Mesenteric fat pad (tissue), 1 donor: ENCODE measurements at places on chromosomes 5 and 9.

DNA sequence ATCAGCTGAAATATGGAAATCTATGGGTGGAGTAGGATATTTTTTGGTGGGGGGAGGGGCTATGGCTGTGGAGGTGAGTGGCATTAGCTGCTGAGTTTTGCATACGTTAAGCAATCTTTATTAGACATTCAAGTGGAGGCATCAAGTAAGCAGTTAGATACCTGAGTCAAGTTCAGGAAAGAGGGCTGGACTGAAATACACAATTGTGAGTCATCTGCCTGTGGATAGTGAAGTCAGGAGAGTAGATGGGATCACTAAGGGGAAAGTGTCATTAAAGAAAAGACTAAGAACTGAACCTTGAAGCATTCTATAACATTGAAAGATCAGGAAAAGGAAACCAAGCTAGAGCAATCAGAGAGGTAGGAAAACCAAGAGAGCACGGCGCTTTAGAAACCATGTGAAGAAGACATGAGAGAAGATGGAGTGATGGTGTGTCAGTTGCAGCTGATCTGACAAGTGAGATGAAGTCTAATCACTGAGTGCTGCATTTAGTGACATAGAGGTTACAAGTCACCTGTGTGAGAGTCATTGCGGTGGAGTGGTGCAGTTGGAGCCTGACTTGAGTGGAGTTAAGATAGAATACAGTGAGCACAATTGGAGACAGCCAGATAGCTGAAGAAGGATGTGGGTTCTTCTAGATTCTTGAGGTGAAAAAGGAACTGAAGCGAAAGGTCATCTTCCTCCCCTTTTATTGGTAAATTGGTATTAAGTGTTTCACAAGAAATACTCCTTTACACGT is 88.7 kb downstream of the PIP5K1B start:
- no peak for DNase-seq

DNA sequence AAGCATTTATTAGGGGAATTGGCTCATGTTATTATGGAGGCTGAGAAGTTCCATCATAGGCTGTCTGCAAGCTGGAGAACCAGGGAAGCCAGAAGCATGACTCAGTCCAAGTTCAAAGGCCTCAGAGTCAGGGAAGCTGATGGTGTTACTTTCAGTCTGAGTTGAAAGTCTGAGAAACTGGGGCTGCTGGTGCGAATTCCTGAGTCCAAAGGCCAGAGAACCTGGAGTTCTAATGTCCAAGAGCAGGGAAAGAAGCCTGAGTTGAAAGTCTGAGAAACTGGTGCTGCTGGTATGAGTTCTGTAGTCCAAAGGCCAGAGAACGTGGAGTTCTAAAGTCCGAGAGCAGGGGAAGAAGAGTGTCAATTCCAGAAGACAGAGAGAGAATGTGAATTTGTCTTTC is 641.1 kb downstream of the ISL1 start:
- DNase-seq, result no peak

DNA sequence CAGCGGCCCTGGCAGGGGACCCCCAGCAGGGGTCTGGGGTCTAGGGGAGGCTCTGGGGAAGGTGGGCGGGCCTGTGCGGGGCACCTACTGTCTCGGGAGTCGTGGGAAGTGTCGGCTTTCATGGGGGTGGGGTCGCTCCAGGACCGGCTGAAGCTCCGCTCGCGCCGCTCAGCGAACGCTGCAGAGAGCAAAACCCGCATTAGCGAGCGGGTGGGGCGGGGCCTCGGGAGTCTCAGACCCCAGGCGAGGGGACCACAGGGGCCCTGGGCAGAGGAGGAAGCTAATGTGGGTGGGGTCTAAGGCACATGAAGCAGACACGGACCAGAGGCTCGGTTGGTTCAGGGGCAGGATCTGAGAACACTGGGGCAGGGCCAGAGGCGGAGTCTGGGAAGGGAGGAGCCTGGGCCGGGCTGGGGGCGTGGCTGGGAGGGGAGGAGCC is 5.5 kb downstream of the NSMF start:
- DNase-seq, result no peak

GRCh38 chr5:113273948-113274347 is 160.8 kb downstream of the TSSK1B start:
- no peak for DNase-seq

GRCh38 chr5:93438124-93438523 is 142.9 kb downstream of the NR2F1-AS1 start:
- no peak for DNase-seq

DNA sequence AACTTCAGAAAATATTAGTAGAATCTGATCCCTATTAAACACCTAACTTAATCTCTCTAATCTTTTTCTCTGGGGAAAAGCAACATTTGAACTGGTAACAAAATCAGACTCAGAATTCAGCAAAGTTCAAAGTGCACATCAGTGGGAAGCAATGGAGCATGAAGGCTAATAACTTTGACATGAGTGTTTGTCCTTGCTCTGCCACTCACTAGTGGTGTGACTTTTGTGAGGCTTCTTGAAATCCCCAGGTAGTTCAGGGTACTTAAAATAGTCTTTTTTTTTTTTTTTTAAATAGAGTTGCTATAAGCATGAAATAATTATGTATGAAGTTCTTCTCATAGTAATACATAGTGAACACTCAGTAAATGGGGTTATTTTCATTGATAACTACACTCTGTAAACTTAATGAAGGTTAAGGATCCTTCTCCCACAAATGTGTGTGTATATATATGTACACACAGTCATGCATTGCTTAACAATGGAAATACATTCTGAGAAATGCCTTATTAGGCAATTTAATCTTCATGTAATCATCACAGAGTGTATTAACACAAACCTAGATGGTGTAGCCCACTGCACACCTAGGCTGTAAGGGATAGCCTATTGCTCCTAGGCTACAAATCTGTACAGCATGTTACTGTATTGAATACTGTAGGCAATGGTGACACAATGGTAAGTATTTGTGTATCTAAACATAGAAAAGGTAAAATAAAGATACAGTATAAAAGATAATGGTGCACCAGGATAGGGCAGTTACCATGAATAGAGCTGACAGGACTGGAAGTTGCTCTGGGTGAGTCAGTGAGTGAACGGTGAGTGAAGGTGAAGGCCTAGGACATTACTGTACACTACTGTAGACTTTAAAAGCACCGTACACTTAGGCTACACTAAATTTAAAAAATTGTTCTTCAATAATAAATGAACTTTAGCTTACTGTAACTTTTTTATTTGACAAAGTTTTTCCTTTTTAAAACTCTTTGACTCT is 73.3 kb upstream of the HMHB1 start:
- no peak for DNase-seq

- no peak for DNase-seq
Measured at GRCh38 chr5:171647904-171648260, 137.7 kb upstream of the SMIM23 start.

DNA sequence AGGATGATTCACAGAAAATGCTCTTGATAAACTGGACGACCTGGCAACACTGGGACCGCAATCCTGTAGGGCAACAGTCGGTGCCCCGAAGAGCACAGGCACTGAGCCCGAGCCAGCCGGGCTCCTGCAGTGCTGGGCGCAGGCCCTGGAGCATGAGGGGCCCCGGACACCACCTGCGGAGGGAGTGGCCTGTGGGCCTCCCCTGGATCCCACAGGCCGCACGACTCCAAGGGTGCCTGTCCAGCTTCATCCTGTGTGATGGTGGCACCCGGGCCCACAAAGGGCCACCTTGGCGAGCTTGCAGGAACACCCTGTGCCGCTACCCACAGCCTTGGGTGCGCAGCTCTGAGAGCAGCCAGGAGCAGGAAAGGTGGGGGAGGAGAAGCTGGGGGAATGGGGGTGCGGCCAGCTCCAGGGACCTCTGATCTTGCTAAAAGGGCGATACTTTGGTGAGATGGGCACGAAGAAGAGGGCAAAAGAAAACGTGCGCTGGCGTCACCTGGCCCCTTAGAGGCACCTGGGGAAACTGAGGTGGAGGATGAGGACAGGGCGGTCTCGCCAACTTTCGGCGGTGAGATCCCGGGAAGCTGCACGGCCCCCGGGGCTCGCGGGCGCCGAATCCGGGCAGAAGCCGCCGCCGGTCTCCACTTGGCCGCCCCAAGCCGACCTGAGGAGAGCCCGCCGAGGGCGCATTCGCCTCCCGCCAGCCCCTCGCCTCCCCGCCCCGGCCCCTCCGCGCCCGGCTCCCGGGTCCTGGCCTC is 722 bp downstream of the TBC1D9B start:
- DNase-seq, result no peak

GRCh38 chr5:79011219-79011836 is 26.2 kb upstream of the ARSB start:
- DNase-seq, result no peak

- DNase-seq, result no peak
Measured at GRCh38 chr5:56075361-56075760, 80.6 kb upstream of the IL6ST start.

DNA sequence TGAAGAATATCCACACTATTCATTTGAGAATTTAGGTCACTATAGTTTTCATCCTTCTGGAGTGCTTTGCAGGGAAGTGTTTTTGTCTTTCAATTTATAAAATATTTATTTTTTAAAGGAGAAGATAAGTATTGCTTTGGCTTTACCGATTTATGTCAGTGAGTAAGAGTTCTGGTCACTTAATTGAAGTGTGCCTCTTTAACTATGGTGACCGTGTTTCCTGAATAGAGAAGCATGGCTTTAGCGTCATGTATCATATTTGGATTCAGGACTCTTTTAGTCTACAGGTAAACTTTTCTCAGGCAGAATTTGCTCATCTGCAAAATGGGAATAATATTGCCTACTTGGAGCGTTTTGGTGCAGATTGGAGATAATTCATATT is 902 bp downstream of the BDP1 start:
- DNase-seq, result no peak
